ENCODE measurements at places on chromosomes 2 and 18.
A peak's percentile ranks its signal among the peaks of the same experiment; 100 is the strongest.

DNA sequence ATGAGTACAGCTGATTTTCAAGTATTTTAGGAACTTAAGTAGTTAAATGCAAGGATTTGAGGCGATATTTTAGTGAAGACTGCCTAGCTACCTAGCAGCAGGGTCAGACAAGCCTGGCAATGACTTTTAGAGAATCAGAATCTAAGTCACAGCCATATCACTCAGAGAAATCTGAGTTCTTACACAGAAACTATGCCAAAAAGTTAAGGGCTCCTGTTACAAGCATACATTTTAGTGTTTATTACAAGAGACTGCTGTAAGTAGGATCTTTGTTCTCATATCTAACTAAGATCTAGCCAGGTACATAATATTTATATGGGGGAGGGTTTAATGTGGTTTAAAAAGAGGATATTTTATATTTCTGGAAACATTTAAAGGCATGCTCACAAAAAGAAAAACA lies 37.5 kb downstream of the MAP4K3 start:
- DNase-seq: no peak

DNA sequence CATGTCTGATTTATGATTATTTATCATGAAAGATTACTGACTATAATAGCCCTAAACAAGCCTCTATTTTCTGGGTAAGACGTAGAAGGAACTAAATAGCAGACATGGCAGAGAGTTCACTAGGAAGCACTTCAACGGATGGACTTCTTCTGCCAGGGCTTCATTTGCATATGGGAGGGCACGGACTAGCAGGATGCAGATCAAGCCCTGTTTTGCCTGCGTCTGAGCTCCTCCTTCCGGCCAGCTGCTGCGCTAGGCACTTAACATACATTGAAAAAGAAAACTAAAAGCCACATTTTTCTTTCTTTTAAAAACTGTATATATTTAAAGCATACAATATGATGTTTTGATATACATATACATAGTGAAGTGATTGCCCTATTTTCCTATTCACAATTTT lies 340.0 kb upstream of the MEX3C start:
- no peak for DNase-seq

- DNase-seq: no peak
These were observed 134.0 kb upstream of the NCK2 start for GRCh38 chr2:105610576-105611332.

GRCh38 chr18:51824746-51825145 lies 515.3 kb upstream of the DCC start:
- DNase-seq: no peak

GRCh38 chr2:105538840-105539239 lies 140.0 kb upstream of the FHL2 start:
- no peak for DNase-seq

GRCh38 chr2:58734365-58734764 lies 493.2 kb upstream of the FANCL start:
- peak; percentile 69 for DNase-seq

GRCh38 chr2:69559442-69560146 lies 83.9 kb downstream of the AAK1 start:
- DNase-seq: peak; percentile 67

- no peak for DNase-seq
These were observed 99.6 kb downstream of the KCTD1 start for GRCh38 chr18:26448714-26449159.

DNA sequence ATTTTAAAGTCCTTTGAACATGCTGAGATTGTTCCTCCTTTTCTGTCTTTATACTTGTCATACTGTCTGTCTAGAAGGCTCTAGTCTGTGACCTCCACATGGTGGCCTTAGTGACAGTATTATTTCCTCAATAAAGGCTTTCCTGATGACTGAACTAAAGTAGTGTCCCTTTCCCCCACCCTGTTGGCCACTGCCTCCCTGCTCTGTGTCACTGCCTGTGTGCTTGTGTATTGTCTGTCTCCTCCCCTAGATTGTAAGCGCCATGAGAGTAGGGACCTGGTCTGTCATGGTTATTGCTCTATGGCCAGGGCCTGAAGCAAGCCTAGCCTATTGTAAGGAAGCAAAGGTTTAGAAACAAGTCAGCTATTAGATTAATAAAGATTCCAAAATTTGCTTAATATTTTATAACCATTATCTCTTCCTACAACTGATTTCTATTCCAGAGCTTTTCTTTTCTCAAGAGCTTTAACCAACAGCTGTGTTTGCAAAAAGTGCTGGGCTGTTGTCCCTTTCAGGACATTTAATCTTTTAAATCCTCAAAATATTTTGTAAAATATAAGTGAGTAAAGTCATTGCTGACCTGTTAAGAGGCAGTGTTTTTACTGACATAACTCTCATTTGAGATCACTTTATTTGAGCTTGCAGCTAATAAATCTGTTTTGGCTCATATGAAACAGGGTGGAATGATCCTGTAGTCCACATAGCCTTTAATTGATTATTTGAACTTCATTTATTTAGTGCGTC lies 35.5 kb downstream of the DIS3L2 start:
- DNase-seq: no peak

GRCh38 chr18:9468998-9469397 lies 6.3 kb upstream of the RALBP1 start:
- DNase-seq: no peak

DNA sequence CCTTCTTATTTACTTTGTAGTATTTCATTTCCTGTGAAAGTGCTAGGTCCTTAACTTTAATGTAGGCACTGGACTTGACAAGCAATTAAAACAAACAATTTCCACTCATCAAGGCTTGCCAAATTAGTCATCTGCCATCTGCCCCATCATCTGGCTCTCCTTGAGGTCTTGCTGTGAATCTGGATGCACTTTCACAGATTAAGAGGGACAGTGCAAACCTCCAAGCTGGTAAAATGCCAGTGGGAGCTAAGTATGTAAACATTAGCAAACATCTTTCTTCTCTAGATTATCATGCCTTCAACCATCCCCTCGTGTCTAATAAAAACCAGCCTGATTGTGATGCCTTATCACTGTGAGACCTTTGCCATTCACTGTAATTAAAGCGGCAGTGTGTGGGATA lies 402.9 kb downstream of the ERBB4 start:
- DNase-seq: no peak

Measured in Panc1 (cell line).